ENCODE measurements at places on chromosomes 2 and 18.

DNA sequence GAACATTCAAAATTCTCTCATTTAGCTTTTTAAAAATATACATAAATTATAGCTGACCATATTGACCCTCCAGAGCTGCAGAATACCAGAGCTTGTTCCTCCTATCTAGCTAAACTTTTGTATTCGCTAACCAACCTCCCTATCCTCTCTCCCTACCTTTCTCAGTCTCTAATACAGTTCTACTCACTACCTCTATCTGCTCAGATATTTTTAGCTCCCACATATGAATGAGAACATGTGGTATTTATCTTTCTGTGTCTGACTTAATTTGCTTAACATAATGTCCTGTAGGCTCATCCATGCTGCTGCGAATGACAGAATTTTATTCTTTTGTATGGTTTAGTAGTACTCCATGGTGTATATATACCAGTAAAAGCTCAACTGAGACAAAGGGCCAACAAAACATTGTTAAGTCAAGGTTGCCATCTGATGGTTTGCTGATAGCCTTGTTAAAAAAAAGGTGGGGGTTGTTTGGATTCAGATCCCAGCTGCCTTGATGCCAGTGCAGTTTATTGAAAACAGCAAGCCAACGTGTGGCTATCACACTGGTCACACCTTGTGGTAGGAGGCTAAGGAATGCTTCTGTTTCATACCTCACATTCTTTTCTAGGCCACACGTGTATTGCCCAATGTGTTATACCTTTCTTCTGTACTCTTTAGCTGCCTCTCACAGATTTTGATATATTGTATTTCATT lies 101.5 kb downstream of the VWA3B start:
- DNase-seq, result peak; percentile 12

- peak; percentile 45 for DNase-seq
Observed at GRCh38 chr2:26238311-26238958, 6.0 kb downstream of the HADHA start.

DNA sequence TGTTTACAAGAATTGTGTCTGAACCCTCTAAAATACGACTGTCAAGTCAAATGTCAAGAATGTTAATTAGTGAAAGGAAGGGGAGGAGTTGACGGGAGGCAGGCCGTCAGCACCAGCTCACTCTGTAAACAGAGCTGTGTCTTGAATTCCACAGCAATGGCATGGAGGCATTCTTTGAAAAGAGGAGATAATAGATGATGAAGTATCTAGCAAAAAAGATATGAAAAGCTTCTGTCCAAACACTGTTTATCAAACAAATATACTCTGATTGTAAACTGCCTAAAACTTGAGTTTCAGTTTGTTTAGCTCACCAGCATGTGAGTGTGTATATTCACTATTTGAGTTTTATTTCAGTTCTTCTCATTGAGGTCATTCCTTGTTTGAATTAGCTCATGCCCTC lies 94.7 kb upstream of the CDC42EP3 start:
- DNase-seq, result peak; percentile 35

- no peak for DNase-seq
Observed at GRCh38 chr2:223232896-223233295, 180.9 kb downstream of the KCNE4 start.

- DNase-seq, result no peak
Observed at GRCh38 chr2:129752686-129753085, 226.8 kb upstream of the RAB6C start.

DNA sequence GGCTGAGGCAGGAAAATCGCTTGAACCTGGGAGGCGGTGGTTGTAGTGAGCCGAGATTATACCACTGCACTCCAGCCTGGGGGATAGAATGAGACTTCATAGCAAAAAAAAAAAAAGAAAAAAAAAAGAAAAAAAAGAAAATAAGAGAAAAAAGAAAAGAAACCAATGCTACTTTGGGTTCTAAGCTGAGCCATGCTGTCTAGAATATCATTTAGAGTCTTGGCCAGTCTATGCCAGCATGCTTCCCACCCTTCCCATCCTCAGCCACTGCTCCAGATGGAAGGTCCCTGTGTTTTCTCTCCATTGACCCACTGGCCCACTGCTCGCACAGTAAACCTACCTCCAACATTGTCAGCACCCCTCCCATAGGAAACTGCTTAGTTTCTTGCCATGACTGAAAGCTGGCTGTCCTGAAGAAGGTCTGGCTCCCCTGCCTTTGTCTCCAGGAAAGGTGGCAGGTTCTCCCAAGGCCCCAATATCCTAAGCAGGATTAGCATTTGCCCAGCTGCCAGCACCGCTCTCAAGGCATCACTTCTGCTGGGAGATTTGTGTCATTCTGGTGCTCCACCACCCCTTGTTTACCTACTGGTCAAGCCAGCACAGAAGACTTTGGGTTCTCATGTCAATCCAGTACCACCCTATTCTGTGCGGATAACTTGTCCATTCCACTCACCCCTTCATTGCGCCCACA lies 47.3 kb upstream of the PAPOLG start:
- DNase-seq, result no peak

DNA sequence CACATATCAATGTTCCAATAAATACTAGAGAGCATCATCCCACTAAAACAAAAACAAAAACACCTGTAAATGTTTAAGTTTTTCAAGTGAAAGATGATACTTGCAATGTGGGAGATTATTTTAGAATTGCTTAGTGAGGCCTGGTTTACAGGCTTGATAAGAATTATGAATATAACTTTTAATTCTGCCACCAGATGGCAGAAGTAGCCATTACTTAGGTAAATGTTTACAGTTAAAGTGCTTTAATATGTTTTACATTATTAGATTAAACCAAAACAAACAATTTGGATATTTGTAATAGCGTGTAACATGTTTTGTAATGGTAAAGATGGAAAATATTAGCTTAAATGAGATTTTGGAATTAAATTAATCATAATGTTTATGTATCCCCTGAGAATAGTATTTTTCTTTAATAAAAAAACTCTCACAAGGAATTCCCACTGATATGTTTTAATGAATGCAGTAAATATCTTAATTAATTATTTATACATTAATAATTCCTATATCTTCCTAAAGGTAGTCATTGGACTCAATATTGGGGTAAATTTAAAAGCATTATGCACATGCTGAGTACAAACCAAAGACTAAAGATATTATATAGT lies 522.0 kb downstream of the SPAG16 start:
- peak; percentile 60 for DNase-seq

DNA sequence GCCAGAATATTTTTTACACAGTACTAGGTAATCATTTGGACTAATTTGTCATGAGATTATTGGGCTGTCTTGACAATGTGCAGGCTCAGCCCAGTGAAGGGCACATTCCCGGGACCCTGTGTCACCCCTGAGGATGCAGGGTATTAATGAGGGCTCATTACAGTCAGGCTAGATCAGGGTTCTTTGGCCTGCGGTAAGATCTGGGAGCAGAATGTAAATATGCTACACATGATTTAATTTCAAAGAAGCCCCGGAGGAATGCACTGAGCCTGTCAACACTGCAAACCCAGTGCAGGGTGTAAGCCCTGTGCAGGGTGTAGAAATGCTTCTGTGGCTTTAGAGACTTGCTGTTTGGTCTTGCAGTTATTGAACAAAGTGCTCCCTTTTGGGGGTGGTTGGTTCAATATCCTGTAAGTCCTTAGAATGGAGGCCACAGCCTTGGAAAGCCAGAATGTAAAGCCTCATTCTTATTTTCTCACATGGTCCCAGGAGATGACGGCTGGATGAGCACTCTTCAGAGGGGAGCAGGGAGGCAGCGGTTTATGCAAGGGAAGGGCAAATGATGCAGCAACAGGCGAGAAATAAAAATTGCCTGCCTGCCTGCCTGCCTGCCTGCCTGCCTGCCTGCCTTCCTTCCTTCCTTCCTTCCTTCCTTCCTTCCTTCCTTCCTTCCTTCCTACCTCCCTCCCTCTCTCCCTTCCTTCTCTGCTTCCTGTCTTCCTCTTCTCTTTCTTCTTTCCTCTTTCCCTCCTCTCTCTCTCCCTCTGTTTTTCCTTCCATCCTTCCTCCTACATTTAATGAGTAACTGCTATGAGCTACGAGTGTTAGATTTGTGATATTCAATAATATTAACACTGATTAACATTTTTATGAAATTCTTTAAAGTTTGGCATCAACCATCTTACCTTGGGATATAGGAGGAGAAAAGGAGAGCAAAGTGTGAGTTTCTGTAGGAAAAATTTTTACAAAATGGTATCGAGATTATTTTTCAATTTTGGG lies 148.8 kb downstream of the VAPA start:
- DNase-seq, result no peak

GRCh38 chr2:207385076-207385475 lies 144.7 kb upstream of the CREB1 start:
- DNase-seq, result no peak

DNA sequence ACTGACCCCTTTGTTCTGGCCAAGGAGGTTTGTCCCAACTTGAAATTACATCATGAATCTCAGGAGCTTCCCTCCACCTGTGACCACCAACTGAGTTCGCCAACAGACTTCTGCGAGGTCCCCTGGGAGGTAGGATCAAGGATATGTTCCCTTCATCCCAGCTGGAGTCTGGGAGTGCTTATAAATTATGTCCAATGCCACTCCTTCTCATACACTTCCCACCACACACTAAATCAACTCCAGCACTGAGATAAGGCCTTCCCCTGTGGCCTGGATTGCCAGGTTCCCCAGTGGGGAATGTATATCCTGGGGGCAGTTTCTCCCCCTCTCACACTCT lies 99.2 kb downstream of the RND3 start:
- DNase-seq, result no peak

DNA sequence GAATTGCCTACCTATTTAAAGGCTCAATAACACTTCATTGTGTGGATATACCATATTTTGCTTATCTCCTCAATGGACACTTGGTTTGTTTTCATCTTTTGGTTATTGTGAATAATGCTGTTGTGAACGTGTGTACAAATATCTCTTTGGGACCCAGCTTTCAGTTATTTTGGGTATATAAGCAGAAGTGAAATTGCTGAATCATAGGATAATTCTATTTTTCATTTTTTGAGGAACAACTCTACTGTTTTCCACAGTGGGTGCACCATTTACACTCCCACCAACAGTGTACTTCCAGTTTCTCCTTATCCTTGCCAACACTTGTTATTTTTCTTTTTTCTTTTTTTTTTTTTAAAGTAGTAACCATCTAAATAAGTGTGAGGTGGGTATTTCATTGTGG lies 29.0 kb downstream of the PTPN4 start:
- DNase-seq, result no peak

DNA sequence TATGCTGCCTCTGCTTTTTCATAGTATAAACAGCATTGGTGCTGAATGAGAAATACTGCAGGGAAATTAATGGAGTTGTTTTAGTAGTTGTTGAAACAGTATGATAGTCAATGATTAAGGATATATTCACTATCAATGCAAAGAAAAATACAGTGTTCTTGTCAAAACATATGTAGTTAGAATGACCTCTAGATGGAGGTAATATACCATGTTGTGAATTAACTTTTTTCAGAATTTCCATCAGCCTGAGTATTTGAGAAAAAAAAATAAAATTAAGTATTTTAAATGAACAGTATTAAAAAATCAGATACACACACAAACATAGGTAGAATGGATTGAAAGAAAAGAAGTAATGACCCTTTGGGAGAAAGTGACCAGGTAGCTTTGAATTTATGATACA lies 59.5 kb downstream of the RMDN2 start:
- peak; percentile 52 for DNase-seq

DNA sequence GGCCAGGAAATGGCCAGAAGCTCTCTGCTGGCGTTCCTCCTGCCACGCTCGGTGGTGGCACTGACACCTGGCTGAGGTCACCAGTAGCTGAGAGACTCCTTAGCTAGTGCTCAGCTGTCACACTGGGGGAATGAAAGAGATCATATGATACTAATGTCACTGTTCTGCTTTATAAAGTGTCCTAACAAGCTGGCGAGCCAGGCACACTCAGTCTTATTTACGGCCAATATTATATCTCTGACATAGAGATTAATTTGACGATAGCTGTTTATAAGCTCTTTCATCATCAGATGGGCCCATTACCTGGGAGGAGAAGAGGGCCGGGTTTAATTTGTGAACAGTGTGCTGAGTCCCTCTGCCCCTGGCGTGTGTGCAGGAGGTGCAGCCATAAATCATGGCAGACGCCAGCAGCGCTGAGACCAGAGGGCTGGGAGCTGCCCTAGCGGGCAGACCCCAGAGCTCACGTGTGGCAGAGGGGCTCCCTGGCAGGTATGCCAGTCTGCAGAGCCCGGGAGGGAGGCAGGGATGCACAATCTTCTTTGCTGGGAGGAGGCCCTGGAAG lies 246.5 kb downstream of the HAUS1 start:
- no peak for DNase-seq

GRCh38 chr2:108922141-108922915 lies 66.7 kb downstream of the EDAR start:
- DNase-seq, result peak; percentile 76

DNA sequence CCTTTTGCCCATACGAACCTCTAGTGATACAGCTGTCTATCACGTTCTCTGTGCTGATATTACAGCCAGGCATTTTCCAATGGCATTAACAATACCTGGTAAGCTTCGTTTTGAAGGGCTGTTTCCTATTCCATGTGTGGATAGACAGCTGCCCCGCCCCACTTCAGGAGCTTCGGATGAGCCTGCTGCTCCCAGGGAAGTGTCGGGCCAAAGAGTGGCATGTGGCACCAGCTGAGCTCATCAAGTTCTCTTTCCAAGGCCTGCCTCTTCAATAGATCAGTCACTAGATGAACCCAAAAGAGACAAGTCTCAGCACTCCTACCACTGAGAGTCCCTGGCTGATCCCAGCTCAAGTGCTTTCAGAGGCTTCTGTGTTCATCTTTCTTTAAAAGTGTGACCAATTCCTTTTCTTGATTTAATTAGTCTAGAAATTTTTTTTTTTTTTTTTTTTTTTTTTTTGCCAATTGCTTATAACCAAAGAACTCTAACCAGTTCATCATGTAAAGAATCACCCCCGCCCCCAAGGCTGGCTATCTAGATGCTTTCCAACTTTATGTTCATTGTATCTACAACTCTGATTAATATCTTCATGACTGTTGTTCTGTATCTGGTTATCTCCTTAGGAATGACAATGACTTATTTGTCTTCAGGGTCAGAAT lies 46.6 kb downstream of the HDAC4 start:
- no peak for DNase-seq

DNA sequence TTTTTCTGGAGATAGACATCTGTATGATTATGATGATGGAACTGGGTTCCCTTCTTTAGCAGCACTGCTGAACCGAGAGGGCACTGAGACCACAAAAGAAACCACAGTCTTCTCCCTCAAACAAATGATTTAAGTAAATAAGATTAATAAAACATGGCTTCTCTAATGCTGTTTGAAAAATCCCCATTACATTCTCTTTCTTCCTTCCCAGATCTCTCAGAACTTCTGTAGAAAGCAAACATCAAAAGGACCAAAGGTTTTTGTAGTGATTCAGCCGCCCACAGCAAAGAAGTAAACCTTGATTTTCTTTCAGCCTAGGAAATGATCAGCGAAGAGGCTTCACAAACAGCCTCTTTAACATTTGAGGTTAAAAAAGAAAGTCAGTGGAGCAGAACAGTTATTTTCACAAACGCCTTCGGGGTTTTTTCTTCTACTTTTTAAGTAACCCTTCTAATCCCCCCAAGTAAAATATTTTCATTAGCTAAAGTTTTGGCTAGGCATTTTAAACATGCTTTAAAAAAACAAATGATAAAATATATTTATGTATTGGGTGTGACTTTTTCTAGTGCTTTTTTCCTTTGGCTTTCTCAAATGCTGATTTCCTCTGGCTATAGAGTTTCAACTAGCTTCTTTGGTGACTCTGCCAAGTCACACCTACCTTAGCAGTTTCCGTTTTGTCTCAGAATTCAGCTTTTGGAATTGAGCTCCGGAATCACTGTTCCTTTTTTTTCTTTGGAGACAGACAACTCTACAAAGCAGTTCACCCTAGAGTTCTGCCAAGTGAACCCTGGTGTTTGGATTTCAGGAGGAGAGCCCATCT lies 89.6 kb downstream of the UPP2 start:
- peak; percentile 10 for DNase-seq

Data from GM23248 (cell line).